Fibroblast of pulmonary artery (primary cell): ENCODE measurements at places on chromosomes 2 and 18.
A peak's percentile ranks its signal among the peaks of the same experiment; 100 is the strongest.

DNA sequence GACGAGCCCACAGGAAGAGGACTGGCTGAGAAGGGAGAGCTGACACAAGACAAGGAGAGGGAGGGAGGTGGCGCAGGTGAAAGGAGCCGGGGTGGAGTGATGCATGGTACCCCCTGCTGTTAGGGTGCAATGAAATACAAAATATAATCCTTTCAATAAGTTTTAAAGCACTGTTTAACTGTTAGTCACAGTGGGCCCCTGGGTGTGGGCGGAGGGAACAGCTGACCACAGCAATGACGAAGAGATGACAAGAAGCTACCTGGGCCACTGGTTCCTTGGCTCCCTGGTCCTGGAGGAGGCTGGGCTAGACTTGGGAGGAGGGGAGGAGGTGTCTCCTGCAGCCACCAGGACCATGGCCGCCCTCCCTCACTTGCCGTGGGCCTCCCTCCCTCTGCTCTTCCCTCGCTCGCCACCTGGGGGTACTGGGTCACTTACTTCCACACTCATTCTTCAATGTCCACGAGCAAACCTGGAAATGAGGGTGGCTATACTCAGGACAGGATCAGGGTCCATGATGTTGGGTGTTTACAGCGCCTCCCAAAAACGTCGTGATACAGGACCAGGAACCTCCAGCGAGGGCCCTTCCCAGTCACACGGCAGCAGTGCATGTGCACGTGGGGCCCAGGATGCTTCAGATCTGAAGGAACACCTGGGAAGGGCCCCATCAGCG is 196.1 kb downstream of the ANKRD30B start:
- no peak for DNase-seq

- DNase-seq, result peak; percentile 45
These were observed 161.8 kb downstream of the SOCS6 start for GRCh38 chr18:70450426-70451253.

- peak; percentile 22 for DNase-seq
These were observed 965.6 kb upstream of the NRXN1 start for GRCh38 chr2:51997571-51997970.

GRCh38 chr18:69708844-69709243 is 238.8 kb downstream of the CD226 start:
- DNase-seq, result no peak

DNA sequence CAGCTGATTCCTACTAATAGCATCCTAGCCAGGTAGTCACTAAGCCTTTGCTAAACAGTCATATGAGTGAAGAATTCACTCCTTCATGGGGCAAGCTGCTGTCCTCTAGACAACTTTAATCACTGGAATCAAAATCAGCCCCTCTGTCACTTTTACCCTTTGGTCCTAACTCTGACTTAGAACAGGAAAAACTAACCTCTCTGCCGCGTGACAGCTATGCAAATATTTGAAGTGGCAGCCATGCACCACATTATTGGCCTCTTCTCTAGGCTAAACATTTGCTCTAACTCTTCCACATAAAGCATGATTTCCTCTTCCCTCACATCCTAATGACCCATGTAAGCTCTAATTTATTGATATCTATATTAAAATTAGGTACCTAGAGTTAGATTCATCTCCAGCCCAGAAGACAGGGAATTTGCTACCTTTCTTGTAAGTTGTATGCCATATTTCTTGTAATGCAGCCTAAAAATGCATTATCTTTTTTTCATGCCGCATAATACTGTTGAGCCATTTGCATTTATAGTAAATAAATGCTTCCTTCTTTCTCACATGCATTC is 12.8 kb upstream of the ONECUT2 start:
- DNase-seq, result no peak

DNA sequence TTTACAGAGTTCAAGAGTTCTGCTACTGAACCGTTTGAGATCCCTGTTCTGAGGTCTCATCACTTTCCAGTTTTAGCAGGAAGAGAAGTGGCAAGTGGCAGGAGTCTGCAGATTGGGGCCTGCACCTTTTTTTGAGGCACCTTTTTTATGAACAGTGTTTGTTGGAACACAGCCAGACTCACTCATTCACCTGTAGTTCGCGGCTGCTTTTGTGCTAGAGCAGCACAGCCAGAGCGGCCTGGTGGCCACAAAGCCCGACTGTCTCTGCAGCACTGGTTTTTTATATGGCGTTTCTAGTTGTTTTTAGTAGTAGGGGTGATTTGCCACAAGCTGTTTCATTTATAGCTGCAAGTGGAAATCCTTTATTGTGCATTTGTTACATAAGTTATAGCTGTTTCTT is 8.6 kb downstream of the ACP1 start:
- no peak for DNase-seq

GRCh38 chr2:234917211-234917975 is 34.4 kb upstream of the SH3BP4 start:
- peak; percentile 39 for DNase-seq

DNA sequence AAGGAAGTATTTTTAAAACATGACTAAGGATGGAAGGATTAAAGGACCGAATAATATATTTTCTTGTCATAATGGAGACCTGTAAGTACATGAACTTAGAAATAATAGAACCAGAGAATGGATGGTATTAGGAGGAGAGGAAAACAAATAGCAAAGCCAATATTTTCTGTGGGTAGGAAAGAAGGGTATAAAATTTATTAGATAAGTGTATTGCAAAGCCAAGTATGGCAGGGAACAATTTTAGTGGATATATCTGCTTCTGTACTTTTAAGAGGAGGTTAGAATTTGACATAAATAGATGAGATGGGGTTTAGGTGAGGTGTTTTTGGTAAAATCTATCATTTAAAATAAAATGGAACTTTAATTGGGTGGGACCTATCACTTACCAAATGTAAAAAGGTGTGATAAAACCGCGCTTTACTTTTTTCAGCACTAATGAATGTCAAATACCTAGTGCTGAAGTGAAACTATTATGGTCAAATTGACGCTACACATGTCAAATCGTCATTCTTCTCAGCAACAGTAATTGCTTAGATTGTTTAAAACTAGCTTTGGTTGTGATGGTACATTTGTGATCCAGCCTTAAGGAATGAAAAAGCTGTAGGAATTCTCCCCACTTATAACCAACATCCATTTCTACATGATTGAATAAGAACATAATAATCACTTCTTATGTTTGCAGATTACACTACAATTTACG is 78.1 kb upstream of the ZEB2 start:
- DNase-seq, result no peak

DNA sequence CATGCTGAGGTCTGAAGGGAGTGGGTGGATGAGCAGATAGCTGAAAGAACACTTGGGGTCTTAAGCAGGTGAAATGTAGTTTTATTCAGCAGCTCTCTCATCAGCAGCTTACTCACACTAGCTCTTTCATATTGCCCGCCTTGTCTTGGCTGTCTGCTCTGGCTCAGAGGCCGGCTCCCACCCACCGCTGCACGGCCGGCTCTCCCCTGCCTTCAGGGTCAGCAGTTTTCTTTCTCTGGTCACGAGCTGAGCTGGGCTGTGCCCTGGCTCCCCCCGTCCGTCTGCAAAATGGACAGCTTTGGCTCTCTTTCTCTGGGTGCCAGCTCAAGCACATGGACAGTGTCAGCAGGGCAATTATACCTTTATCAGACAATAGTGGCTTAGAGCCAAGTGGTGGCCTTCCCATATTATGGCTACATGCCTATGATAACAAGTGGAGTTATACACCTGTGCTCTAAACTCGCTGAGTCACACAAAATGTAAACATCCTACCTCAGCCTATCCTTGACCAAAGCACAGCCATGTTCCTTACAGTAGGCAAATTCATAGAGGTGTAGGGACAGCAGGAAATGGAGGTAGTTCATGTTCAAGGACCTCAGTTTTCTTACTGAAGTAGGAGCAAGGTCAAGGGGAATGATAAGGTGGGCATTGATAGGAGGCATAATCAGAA is 224.8 kb downstream of the SOCS6 start:
- DNase-seq, result no peak

GRCh38 chr2:157874997-157875640 is 1.0 kb downstream of the ACVR1 start:
- DNase-seq, result peak; percentile 82

- DNase-seq, result peak; percentile 49
These were observed 9.2 kb downstream of the LGALSL start for GRCh38 chr2:64462940-64463700.

- no peak for DNase-seq
These were observed 45.1 kb downstream of the LBH start for GRCh38 chr2:30276455-30276911.

DNA sequence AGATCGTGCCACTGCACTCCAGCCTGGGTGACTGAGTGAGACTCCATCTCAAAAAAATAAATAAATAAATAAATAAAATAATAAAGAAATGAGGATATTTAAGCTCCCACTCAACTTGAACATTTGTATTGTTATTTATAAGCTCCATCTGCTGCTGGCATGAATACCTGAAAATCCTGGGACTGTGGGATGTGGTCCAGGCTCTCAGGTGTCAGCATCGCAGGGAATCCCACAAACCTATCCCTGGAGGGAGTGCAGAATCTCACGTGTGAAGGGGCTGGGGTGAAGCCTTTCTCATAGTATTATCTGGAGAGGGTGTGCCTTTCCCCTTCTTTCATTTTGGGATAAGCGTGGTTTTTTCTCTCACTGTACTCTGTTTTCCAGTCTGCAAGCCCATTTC is 47.4 kb upstream of the POLE4 start:
- DNase-seq, result no peak

GRCh38 chr2:134232868-134233727 is 20.8 kb upstream of the MGAT5 start:
- DNase-seq, result no peak

DNA sequence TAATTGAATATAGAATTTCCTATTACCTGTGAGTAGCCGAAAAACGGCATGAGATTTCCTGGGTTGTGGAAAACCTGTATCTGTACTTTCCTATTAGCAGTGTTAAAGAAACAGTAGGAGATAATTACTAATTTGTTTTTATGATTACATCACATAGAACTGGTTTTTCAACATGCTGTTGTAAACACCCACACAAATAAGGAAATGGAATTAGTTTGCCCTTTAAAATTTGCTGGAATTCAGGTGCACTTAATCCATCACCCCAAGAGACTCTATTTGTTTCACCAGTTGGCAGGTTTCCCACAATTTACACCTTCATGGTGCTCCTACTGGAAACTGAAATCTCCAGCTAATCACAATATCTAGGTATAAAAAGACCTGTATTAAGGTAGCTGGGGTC is 274.1 kb upstream of the SLC8A1 start:
- no peak for DNase-seq

GRCh38 chr2:6741229-6741628 is 124.5 kb downstream of the CMPK2 start:
- no peak for DNase-seq

DNA sequence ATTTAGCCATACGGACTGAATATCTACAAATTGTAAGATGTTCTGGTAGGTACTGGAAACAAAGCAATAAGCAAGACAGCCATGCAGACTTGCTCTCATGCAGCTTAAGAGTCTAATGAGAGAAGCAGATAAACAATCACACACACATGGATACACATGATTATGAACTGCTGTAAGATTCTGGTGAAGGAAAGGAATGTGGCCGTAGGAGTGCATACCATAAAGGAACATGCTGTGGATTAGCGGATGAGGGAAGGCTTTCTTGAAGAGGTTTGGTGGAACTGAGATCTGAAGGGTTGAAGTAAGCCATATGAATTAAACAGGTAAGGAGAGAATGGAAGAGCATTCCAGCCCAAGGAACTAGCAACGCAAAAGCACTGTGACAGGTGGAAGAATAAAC is 13.8 kb downstream of the CCDC93 start:
- DNase-seq, result no peak

DNA sequence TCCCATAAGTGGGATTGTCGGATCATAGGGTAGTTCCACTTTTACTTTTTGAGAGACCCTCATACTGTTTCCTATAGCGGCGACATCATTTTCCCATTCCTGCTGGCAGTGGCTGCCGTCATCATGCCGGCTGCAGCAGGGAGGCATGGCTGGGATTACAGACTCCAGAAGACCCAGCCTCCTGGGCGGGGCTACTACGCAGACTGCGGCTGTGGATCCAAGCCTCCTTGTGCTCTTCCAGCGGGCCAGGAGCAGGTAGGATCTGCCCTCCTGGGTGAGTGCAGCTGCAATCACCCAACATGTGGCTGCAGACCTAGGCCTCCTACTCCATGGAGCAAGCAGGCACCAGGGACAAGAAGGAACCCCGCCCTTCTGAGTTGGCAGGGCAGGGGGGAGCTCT is 359.2 kb downstream of the GALR1 start:
- DNase-seq, result no peak

DNA sequence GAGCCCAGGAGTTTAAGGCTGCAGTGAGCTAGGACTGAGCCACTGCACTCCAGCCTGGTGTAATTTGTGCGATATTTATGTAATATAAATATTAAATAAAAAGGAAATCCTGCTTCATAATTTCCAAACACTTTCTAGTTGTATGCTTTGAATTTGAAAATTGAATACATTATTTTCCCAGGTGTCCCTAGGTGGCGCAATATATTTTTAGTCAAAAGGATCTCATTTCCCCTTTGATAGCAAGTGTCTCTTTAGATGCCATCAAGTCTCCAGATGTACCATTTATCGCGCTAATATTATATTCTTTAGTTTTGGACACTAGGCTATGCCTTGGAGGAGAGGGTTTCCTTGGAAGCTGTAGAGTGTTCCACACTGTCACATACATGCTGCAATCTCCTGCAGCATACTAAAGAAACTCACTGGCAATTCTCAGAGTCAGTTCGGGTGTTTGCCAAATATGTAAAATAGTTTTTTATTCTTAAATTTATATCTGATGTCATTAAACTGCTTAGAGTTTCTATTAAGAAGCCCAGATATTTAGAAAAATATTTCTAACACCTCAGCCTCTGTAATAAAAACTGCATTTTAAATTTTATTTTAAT is 5.6 kb upstream of the WDR7 start:
- DNase-seq, result no peak

DNA sequence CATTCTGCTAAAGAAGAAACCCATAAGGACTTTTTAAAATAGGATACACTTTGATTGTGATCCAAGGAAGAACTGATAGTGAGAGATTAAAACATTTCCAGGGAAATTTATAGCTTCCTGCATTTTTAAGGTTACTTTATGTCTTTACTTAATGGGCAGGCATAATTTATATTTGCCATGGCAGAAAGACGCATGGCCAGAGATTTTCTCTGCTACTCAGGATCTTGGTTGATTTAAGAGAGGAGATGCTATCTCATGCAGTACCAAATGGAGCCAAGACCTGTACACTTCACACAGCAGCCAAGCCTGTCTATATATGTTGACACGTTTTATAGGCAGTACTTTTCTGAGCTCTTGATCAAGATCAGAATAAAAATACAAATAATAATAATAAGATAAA is 60.9 kb upstream of the NT5C1B start:
- DNase-seq, result no peak
